ENCODE measurements at places on chromosomes 1 and 21. TPM values are rescaled to one million over a fixed set of nuclear protein-coding genes. Genes with fewer than 3 reads are reported as not detected.

Gene FCAMR
- not detected for total RNA-seq

Gene NEGR1
- 22.2 TPM for total RNA-seq

Gene HPCAL4
- not detected for total RNA-seq

Gene KANK4
- total RNA-seq, result 0.49 TPM

Gene ZSWIM5
- 0.49 TPM for total RNA-seq

Gene LAD1
- total RNA-seq, result 0.16 TPM

Gene OLFML2B
- 84.0 TPM for total RNA-seq
